ENCODE measurements at places on chromosomes 6 and 20.

DNA sequence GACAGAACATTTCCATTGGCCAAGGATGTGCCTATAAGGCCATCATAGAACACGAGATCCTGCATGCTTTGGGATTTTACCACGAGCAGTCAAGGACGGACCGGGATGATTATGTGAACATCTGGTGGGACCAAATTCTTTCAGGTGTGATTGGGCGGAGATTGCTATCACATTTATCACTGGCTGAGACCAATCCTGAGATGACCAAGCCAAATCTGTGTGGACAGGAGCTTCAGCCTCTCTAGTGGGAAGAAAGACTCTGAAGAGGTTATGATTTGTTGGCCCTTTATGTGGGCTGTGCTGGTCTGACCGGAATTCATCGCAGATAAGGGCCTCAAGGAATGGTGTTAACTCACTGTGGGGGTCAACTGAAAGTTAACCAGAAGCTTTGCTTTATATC, 26.4 kb downstream of the MEP1A start:
- DNase-seq, result no peak

DNA sequence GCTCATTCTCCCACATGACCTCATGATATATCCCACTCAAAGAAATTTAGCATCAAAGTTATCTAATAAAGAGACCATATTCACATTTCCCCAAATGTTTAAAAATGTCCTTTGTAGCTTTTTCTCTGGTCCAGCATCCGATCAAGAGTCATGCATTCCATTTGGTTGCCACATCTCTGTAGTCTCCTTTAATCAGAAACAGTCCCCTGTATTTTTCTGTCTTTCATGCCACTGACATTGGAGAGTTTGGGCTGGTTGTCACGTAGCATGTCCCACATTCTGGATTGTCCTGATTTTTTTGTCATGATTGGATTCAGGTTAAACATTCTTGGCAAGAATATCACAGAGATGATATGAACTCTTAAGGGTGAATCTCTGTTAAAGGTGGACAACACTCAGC, 55.7 kb downstream of the SNX5 start:
- DNase-seq, result no peak

- no peak for DNase-seq
Measured at GRCh38 chr6:27836141-27836782, 75.9 kb downstream of the OR2B2 start.

DNA sequence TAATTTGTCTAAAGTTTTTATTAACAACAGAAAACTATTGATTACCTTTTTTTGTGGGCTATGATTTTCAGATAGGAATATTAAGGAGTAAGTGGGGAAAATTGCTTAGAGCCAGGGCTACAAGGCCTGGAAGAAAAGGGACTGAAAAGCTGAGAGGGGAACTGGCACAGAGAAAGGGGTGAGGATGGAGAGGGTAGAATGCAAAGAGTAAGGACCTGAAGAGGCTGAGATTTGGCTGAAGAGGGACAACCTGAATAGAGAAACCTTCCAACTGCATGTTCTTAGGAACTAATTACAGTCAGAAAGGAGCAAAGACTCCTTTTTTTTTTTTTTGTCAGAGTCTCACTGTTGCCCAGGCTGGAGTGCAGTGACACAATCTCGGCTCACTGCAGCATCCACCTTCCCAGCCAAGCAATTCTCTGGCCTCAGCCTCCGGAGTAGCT, 16.7 kb downstream of the BTN2A1 start:
- DNase-seq, result peak; percentile 14

DNA sequence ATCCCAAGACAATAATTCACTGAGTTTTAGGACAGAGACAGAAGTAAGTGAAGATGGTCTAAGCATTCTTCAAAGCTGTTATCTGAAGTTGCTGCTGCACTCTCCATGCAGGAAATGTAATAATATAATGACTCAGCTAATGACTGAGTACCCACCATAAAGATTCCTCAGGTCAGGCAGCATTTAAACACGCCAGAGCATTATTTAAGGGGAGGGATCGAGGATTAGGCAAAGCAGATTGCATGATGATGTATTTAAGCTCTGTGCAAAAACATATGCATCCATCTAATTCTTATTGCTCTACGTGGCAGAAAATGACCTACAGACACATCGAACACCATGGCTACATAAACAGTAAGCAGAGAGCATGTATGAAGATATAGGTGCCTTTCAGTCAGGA, 216.4 kb downstream of the UNC5CL start:
- no peak for DNase-seq

DNA sequence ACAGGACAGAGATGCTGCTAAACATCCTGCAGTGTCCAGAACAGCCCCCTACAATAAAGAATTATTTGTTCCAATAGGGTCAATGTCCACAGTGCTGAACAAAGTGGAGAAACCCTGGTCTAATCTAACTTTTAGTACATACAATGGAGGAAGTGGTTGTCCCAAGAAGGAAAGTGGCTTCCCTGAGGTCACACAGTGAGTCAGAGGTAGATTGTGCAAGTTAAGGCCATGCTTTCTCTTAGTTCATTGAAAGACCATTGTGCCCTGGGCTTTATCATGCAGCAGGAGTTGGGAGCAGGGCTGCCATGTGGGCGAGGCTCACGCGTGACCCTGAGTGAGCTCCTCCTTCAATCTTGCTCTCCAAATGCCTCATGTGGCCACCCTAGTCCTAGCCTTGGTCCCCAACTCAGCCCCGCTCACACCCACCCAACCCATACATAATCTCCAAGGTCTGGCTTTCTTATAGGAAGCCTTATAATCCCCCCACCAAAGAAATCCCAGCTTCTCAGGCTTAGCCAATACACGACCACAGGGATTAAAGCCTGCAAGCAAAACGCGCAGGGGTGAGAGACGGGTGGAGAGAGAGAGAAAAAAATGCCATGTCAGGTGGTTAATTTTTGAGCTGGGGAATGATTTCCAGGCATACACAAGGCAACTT, 19.9 kb downstream of the SLC13A3 start:
- DNase-seq, result no peak

- DNase-seq, result no peak
Measured at GRCh38 chr6:67802771-67803170, 832.3 kb upstream of the ADGRB3 start.

DNA sequence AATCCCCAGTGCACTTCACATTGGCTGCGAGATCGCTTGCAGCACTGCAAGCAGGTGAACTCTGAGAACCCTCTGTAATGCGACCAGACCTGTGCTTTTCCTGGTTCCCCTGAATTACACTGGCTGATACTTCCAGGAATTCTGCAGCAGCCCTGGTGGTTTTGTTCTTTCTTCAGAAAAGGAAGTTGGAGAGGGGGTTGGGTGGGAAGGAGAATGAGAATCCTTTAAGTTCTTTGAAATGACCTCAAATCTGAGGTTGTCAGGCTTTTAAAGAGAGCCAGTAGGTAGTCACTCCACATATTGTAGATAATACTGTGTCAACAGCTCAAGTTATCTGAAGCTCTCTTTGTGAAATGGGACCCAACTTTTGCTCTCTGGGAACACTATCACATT, 62.4 kb downstream of the GCNT2 start:
- DNase-seq, result no peak

- DNase-seq, result no peak
Measured at GRCh38 chr6:32989368-32989767, 20.0 kb downstream of the HLA-DOA start.

DNA sequence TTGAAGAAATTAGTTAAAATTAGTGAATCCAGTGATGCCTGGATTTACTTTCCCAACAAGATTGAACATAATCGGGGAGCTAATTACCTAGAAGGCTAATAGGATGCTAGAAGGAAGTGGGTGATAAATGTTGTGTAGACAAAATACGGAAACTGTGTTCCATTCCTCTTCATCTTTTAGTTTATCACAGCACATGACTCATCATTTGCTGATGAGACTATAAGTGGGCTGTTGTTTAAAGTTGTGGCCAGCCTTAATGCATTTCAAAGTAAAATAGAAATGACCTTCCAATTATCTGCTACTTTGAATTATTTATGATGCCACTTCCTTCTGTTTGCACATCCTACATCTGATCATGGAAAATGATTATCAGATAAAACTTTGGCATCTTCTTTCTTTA, 43.4 kb downstream of the OGFRL1 start:
- no peak for DNase-seq

- no peak for DNase-seq
Measured at GRCh38 chr6:6414931-6415330, 94.5 kb upstream of the F13A1 start.

- DNase-seq, result no peak
Measured at GRCh38 chr6:127497410-127497809, 21.7 kb downstream of the MTCL3 start.

DNA sequence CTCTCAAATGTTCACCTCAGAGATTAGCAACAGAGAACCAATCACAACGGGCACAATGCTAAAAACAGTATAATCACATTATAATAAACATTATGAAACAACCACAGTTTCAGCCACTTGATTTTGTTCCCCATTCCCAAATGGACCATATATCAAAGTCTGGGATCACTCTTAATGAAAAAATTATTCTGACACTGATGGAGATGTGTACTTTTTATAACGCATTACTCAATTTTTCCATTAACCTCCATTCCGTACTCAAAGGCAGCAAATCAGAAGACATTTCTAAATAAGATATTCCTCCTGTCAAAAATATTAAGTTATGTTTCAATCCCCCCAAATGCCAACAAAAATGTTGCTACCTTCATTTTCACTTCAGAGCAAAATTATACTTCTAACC, 2.8 kb downstream of the CPNE1 start:
- DNase-seq, result no peak

DNA sequence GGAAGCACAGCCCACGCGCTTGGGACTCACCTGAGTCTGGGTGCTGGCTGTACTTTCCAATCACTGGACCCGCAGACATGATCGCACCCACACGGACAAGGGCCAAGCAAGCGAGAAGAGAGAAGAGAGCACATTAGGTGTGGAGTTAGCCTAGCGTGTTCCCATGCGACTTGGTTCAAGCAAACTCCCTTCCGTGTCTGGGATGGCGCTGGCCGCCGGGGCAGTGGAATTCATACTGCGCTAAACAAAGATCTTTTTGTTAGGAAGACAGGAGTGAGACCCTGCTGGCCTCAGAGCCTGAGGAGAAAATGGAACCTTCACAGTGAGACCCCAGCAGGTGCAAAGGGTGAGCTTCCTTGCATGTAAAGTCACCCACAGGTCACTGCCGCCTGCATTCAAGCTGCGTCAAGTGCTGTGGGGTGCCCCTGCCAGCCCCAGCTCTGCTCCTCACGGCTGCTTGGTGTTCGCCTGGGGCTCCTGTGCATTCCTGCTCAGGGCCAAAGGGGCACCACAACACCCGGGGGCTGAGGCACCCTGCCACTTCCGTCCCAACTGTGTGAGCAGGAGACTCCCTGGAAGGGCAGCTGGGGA, 26.4 kb downstream of the PSMG4 start:
- no peak for DNase-seq

- no peak for DNase-seq
Measured at GRCh38 chr20:35034145-35034544, 58.5 kb downstream of the TRPC4AP start.

- DNase-seq, result no peak
Measured at GRCh38 chr6:118571121-118571520, 23.0 kb downstream of the PLN start.

DNA sequence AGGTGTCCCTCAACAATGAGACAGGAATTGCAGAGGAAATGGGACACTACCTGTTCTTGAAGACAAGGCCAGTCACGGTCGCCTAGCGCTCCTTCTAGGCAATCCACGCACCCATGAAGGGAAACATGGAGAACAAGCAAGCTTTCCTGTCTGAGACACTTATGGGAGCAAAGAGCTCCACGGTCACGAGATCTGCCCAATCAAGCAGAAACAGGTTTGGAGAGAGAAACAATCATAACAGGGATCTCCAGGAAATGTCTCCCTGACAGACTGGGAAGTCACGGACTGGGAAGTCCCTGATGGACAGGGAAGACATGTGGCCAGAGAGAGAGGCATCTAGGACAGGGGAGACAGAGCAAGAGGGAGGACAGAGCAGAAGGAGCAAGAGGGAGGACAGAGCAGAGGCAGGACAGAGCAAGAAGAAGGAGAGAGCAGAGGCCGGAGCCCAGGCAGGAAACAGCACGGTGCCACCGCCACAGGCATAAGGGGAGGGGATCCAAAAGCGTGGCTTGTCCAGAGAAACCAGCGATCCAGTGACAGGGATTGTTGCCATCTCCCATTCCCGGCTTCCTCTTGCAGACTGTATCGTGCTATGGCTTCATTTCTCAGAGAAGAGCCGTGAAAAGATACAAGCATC, 167.8 kb upstream of the ZNF337 start:
- DNase-seq, result no peak

- no peak for DNase-seq
Measured at GRCh38 chr6:170535004-170535403, 18.1 kb downstream of the PSMB1 start.

DNA sequence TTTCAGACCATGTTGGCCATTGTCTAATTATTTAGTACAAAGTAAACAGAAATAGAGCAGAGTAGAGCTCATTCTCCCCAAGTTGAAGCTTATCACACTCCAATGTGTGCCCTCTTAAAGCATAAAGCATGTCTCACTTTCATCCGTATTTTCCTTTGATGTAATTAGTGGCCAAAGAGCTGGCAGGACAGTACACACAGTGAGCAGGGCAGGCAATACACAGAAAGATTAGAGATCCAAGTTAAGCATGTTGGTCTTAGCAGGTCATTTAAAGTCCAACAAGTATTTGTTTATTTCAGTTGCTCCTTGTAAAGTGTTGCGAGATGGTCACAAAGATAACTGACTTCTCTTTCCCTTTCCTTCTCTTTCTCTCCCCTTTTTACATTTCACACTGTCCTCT, 47.2 kb downstream of the RFX6 start:
- DNase-seq, result no peak

- no peak for DNase-seq
Measured at GRCh38 chr20:11952639-11953038, 34.9 kb downstream of the BTBD3 start.

- DNase-seq, result no peak
Measured at GRCh38 chr6:82176616-82177015, 70.9 kb downstream of the IBTK start.

DNA sequence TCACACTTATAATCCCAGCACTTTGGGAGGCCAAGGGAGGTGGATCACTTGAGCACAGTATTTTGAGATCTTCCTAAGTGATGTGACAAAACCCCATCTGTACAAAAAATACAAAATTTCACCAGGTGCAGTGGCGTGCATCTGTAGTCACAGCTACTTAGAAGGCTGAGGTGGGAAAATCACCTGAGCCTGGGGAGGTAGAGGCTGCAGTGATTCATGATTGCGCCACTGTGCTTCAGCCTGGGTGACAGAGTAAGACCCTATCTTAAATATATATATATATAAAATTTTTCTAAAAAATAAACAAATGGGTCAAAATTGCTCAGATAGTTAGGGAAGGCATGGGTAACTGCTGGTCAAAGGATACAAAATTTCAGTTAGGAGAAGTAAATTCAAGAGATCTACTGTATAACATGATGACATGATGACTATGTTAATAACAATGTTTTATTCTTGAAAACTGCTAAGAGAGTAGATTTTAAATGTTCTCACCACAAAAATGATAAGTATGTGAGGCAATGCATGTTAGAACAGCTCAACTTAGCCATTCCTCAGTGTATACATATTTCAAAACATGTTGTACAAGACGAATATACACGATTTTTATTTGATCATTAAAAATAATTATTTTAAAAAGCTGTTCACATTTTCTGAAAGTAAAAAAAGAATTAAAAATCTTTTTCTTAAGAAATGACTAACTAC, 24.4 kb downstream of the TBC1D32 start:
- no peak for DNase-seq
